ENCODE measurements at places on chromosomes 13 and 19.

- DNase-seq, result no peak
These were observed 112.8 kb downstream of the NDFIP2 start for GRCh38 chr13:79593641-79594275.

- DNase-seq, result no peak
These were observed 932.5 kb upstream of the MIR17HG start for GRCh38 chr13:90414691-90415596.

GRCh38 chr19:22882797-22883196, 50.7 kb downstream of the ZNF723 start:
- no peak for DNase-seq

- DNase-seq, result no peak
These were observed 23.7 kb upstream of the GPR183 start for GRCh38 chr13:99330942-99331341.

DNA sequence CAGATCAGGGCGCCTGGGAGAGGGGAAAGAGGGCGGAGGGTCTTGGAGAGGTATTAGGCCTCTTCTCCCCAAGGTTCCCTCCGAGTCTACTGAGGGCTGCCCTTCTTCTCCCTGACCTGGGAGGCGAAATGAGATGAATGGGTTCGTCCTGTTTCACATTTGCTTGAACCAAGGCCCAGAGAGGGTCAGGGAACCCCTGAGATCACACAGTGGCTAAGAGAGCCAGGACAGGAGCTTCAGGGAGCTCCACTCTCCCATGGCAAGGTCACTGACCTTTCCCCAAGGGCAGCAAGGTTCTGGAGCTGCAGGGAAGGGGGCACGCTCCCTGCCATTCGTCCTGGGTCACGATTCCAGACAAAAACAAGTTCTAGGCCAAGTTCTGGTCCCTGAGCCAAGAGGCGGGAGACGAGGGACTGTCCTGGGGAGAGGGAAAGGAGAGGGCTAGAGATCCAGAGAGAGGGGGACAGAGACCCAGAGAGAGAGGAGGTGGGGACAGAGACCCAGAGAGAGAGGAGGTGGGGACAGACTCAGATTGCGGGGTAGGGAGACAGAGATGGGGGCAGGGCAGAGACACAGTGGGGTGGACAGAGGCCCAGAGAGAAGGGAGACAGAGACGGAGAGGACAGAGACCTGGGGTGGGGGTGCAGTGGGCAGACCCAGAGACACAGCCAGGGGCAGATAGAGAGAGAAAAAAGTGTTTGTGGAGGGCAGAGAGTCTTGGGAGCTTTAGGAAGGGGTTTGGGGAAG, 541 bp downstream of the ASPDH start:
- no peak for DNase-seq
